ENCODE measurements at places on chromosomes 5 and 9. TPM values are rescaled to one million over a fixed set of nuclear protein-coding genes. Genes with fewer than 3 reads are reported as not detected.

GRCh38 chr9:98532574-98532973, 176.2 kb downstream of the GABBR2 start:
- no peak overlapping the region for H3K4me3 ChIP-seq
- DNase-seq, result no peak
- no peak overlapping the region for H3K27ac ChIP-seq
- H3K27me3 ChIP-seq, result peaks cover 9% of the 10 kb centered on the region

DNA sequence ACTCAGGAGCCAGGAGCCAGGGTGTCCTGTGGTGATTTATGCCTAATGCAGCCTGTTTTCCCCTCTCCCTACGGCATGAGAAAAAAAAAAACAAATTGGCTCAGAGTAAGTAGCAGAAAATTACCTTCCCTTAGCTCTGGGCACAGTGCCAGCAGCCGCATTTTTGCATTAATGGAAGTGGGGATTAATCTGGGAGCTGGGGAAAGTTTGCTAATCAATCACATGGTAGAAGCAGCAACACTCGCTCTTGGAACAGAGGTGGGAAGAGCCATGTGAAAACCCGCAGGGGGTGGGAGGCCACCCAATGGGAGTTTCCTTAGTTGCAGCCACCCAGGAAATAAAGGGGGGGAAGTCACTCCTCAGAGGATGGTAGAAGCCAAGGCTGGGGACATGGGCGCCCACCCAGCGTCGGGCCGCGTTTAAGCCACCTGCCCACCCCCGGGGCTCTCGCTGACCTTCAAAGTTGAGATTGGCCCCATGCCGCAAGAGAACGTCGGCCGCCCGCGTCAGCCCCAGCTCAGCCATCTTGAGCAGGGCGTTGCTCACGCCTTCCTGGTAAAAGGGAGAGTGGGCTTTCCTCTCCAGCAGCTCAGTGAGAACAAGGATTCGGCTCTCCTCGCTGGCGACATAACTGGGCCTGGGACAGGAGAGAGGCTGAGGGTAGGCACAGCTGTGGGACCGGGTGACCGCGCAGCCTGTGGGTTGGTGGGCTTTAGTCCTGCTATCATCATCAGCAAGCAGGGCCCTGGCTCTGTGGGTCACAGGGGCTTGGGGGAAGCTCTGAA, 1.7 kb downstream of the ASB6 start:
- H3K4me3 ChIP-seq, result peak overlapping the region; percentile 82
- H3K4me1 ChIP-seq, result peaks cover 21% of the 10 kb centered on the region
- peaks cover 13% of the 10 kb centered on the region for H3K36me3 ChIP-seq
- no peak for DNase-seq
- peak overlapping the region; percentile 47 for H3K27ac ChIP-seq

- no peaks in the 10 kb centered on the region for H3K4me1 ChIP-seq
- peaks cover 10% of the 10 kb centered on the region for H3K36me3 ChIP-seq
- no peaks in the 10 kb centered on the region for H3K27me3 ChIP-seq
- no peak overlapping the region for H3K4me3 ChIP-seq
- no peak for DNase-seq
Measured at GRCh38 chr5:156598964-156599363, 251.1 kb upstream of the PPP1R2B start.

GRCh38 chr5:124920909-124921666, 174.6 kb upstream of the ZNF608 start:
- no peak overlapping the region for H3K27ac ChIP-seq
- no peaks in the 10 kb centered on the region for H3K4me1 ChIP-seq
- no peaks in the 10 kb centered on the region for H3K27me3 ChIP-seq
- no peak overlapping the region for H3K4me3 ChIP-seq
- no peak for DNase-seq

GRCh38 chr5:63700241-63700640, 262.0 kb downstream of the HTR1A start:
- H3K27me3 ChIP-seq, result no peaks in the 10 kb centered on the region
- no peak overlapping the region for H3K27ac ChIP-seq
- H3K4me3 ChIP-seq, result no peak overlapping the region
- no peaks in the 10 kb centered on the region for H3K36me3 ChIP-seq
- no peak for DNase-seq

DNA sequence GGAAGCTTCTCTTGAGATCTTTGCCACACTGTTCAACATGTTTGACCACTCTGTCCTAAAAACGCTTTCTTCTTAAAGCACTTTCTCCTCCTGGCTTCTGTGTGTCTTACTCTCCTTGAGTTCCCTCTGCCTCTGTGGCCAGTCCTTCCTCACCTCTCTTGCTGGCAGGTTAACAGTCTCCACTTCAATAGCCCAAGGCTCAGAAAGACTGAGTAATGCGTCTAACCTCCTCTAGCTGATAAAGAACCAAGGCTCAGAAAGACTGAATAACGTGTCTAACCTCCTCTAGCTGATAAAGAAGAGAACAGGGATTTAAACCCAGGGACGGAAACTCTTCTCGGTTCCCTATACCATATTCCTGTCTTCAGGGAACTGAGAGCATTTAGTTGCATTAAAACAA, 205.2 kb downstream of the AOPEP start:
- H3K36me3 ChIP-seq, result peaks cover 17% of the 10 kb centered on the region
- peaks cover 73% of the 10 kb centered on the region for H3K4me1 ChIP-seq
- no peaks in the 10 kb centered on the region for H3K27me3 ChIP-seq
- no peak overlapping the region for H3K27ac ChIP-seq

GRCh38 chr5:53322257-53322656, 158.2 kb upstream of the FST start:
- no peaks in the 10 kb centered on the region for H3K36me3 ChIP-seq
- peaks cover 18% of the 10 kb centered on the region for H3K4me1 ChIP-seq
- DNase-seq, result no peak
- no peak overlapping the region for H3K4me3 ChIP-seq
- no peaks in the 10 kb centered on the region for H3K27me3 ChIP-seq
- H3K27ac ChIP-seq, result no peak overlapping the region

- peaks cover 18% of the 10 kb centered on the region for H3K4me1 ChIP-seq
- peaks cover 31% of the 10 kb centered on the region for H3K27me3 ChIP-seq
- H3K4me3 ChIP-seq, result no peak overlapping the region
- no peak overlapping the region for H3K27ac ChIP-seq
- peak; percentile 15 for DNase-seq
Measured at GRCh38 chr5:159456261-159456660, 126.0 kb upstream of the IL12B start.

GRCh38 chr5:151499501-151500035, 52.2 kb downstream of the SLC36A1 start:
- H3K27me3 ChIP-seq, result no peaks in the 10 kb centered on the region
- H3K27ac ChIP-seq, result no peak overlapping the region

Gene DNAI1
- not detected for total RNA-seq

DNA sequence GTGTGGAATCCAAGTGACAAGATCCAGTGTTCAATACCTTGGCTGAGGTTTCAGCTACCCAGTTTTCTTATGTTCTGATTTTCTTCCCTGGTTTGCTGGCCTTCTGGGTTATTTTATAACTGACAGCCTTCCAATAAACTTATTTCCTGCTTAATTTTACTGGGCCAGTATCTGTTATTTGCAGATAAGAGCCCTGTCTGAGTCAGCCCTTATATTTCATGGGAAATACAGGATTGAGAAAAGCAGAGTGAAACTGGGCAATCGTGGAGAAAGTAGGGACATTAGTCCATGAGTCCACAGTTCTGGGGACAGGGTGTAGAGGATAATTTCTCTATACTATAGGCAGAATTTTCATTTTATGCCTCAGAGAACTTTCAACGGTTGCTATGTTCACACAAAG, 32.3 kb downstream of the TMEM167A start:
- H3K4me1 ChIP-seq, result no peaks in the 10 kb centered on the region
- H3K27me3 ChIP-seq, result no peaks in the 10 kb centered on the region
- DNase-seq, result no peak
- peaks cover 5% of the 10 kb centered on the region for H3K36me3 ChIP-seq
- no peak overlapping the region for H3K4me3 ChIP-seq

Gene PCDHB15
- 4.3 TPM for total RNA-seq

- DNase-seq, result no peak
- no peaks in the 10 kb centered on the region for H3K36me3 ChIP-seq
Measured at GRCh38 chr5:88984040-88984439, 101.1 kb upstream of the MEF2C start.

GRCh38 chr9:20603524-20604268, 18.6 kb downstream of the MLLT3 start:
- peaks cover 6% of the 10 kb centered on the region for H3K36me3 ChIP-seq
- peaks cover 65% of the 10 kb centered on the region for H3K4me1 ChIP-seq
- peak overlapping the region; percentile 86 for H3K27ac ChIP-seq
- no peak for DNase-seq
- H3K4me3 ChIP-seq, result peak overlapping the region; percentile 6
- H3K27me3 ChIP-seq, result no peaks in the 10 kb centered on the region

- H3K27me3 ChIP-seq, result peaks cover 57% of the 10 kb centered on the region
- no peak overlapping the region for H3K4me3 ChIP-seq
- no peaks in the 10 kb centered on the region for H3K36me3 ChIP-seq
- peaks cover 2% of the 10 kb centered on the region for H3K4me1 ChIP-seq
Measured at GRCh38 chr9:99167119-99167518, 54.6 kb downstream of the ALG2 start.

- H3K27me3 ChIP-seq, result no peaks in the 10 kb centered on the region
- H3K36me3 ChIP-seq, result no peaks in the 10 kb centered on the region
- no peak for DNase-seq
- H3K27ac ChIP-seq, result no peak overlapping the region
- H3K4me1 ChIP-seq, result peaks cover 14% of the 10 kb centered on the region
Measured at GRCh38 chr9:26220367-26220766, 542.1 kb upstream of the TUSC1 start.

- H3K4me1 ChIP-seq, result peaks cover 7% of the 10 kb centered on the region
- H3K36me3 ChIP-seq, result no peaks in the 10 kb centered on the region
- H3K27ac ChIP-seq, result no peak overlapping the region
- no peak for DNase-seq
- H3K4me3 ChIP-seq, result no peak overlapping the region
- H3K27me3 ChIP-seq, result peaks cover 2% of the 10 kb centered on the region
Measured at GRCh38 chr5:77876316-77876715, 100.2 kb upstream of the TBCA start.

Data from osteocyte (in vitro differentiated cells).